Astrocyte (in vitro differentiated cells and primary cell): ENCODE measurements at places on chromosomes 16 and 17.
A peak's percentile ranks its signal among the peaks of the same experiment; 100 is the strongest.

- DNase-seq = no peak
Observed at GRCh38 chr17:17224137-17224536, 12.8 kb downstream of the FLCN start.

DNA sequence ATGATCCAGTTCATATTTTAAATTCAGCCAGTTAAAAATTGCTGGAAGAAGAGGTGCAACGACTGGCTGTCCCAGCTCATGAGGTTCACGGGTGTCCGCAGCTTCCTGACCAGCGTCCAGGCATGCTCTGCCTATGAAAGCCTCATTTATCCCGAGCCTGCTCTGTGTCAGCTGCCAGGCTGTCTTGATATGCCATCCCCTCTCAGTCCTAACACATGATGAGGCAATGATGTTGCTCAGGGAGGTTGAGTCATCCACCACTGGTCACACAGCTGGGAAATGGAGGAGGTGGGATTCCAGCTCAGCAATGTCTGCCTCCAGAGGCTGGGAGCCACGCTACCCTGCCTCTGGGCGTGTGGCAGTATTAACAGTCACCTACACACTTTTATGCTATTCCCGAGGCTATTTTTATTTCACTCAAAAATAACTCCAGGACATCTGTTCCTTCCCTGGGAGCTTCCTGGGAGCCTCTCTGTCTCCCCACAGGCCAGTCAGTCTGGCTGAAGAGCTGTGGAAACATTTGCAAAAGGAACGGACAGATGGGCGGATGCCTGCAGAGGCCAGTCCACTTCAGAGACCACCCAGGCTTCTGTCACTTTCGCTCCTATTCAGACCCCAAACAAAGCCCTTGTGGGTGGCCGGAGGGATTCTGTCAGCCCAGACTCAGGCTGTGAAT, 22.5 kb downstream of the RAB11FIP4 start:
- peak; percentile 64 for DNase-seq

- no peak for DNase-seq
Observed at GRCh38 chr16:19406891-19407491, 10.7 kb upstream of the TMC5 start.

GRCh38 chr16:24701521-24701951, 27.9 kb upstream of the TNRC6A start:
- peak; percentile 62 for DNase-seq

DNA sequence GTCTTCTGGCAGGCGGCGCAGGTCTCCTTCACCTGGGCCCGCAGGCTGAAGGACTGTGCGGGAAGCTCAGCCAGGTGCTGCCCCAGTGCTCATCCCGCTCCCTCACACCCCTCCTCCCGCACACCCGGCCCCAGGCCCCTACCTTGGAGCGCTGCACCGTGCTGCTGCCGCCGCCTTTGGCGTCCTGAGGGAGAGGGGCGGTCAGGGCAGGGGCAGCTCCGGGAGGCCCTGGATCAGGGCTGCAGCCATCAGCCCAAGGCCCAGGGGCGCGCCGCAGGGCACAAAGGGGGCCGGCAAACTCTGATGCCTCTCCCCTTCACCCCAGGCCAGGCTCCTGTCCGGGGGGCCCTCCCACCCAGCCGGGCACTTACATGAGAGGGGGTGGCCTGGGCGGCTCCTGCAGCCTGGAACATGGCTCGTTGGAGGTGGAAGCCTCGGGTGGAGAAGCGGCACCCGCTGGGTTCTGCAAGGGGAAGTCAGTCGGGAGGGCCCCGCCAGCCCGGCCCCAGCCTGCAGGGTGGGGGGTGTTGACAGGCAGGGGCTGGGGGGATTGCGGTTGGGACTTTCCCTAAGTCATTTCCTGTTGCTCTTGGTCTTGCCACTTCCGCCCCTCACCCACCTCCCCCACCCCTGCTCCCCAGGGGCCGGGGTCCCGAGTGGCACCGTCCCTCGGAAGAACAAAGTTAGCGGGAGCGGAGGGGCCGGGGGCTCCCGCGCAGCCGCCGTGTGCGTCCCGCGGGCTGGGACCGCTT, 863 bp downstream of the LIMD2 start:
- DNase-seq = peak; percentile 18

DNA sequence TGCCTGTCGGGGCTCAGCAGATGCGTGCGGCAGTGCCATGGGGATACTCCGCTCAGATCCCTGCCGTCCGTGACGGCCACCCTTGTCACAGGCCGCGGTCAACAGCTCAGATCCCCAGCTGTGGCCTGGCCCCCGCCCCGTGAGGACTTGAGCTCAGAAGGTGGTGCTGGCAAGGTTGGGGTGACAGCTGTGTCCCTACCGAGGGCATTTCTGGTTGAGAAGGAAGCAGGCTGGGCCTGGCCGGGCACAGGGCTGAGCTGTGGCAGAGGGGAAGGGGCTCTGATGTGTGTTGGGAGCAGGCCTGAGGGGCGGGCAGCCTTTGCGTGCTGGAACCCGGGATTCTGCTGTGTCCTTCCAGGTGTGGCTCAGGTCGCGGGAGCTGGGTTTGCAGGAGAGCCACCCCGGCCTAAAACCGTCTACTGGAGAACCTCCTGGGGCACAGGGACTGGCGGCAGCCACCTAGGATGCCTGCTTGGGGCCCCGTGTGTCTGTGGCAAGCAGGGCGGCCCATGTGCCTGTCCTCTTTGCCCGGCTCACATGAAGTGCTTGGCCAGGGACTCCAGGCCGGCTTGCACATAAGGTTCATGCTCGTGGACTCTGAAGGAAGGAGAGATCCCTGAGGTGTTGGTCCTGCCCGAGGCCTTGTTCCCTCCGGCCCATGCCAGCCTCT, 5.1 kb downstream of the UBE2I start:
- DNase-seq = no peak

DNA sequence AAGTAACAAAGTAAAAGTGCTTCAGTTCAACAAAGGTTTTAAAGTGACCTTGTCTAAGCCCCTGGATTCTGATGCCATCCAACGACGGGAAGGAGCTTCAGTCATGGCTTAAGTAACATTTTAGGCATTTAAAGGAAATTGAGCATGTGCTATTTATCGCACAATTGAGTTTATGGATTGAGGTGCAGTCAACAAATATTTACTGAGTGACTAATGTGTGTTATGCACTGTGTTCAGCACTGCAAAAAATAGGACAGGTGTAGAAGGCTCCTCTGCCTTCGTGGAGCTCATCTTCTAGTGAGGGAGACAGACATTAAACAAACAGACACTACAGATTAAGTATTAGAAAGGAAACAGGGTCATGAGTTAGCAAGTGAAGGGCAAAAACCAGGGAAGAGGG, 12.5 kb downstream of the TMIGD1 start:
- no peak for DNase-seq
